ENCODE measurements at places on chromosomes 4 and X. TPM values are rescaled to one million over a fixed set of nuclear protein-coding genes. Genes with fewer than 3 reads are reported as not detected.

The GAGE1 gene
- not detected for total RNA-seq

The FGG gene
- total RNA-seq, result 9.8 TPM

- no peak for DNase-seq
- no peaks in the 10 kb centered on the region for H3K27me3 ChIP-seq
- no peak overlapping the region for H3K4me3 ChIP-seq
- peaks cover 25% of the 10 kb centered on the region for H3K36me3 ChIP-seq
- H3K27ac ChIP-seq, result no peak overlapping the region
Measured at GRCh38 chr4:140686796-140687195, 69.4 kb downstream of the TBC1D9 start.

- peaks cover 31% of the 10 kb centered on the region for H3K36me3 ChIP-seq
- no peaks in the 10 kb centered on the region for H3K27me3 ChIP-seq
- peaks cover 2% of the 10 kb centered on the region for H3K4me1 ChIP-seq
- no peak for DNase-seq
Measured at GRCh38 chr4:103091601-103092223, 7.9 kb downstream of the BDH2 start.

The RRH gene
- 0.41 TPM for total RNA-seq

The ADH1C gene
- 9.9 TPM for total RNA-seq

DNA sequence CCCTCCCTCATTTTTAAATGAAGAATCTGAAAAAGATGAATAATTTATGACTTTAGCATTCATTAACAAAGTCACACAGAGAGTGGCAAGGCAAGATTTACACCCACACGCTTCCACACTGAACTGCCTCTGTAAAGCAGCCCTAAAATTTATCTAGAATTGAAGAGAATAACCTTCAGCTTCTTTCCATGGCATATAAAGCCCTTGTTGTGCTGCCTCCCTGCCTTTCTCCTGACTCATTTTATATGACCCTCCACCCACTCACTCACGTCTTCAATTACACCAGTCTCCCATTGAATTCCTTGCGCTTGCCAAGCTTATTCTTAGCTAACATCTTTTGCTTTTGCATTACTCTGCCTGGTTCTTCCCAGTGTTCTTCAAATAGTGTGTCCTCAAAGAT lies 2649.3 kb downstream of the PCDH7 start:
- no peaks in the 10 kb centered on the region for H3K27me3 ChIP-seq
- H3K4me3 ChIP-seq, result no peak overlapping the region
- no peaks in the 10 kb centered on the region for H3K36me3 ChIP-seq
- DNase-seq, result no peak

The MAGEA2B gene
- total RNA-seq, result 1.1 TPM

The SLITRK2 gene
- 5.4 TPM for total RNA-seq

The UCP1 gene
- total RNA-seq, result 0.41 TPM

- no peaks in the 10 kb centered on the region for H3K27me3 ChIP-seq
- H3K4me1 ChIP-seq, result no peaks in the 10 kb centered on the region
- no peak overlapping the region for H3K27ac ChIP-seq
- no peak for DNase-seq
Measured at GRCh38 chr4:182642831-182643230, 274.4 kb downstream of the DCTD start.

GRCh38 chr4:112290341-112290740 lies 4.6 kb upstream of the TIFA start:
- no peaks in the 10 kb centered on the region for H3K36me3 ChIP-seq
- H3K27me3 ChIP-seq, result no peaks in the 10 kb centered on the region
- DNase-seq, result no peak
- no peak overlapping the region for H3K27ac ChIP-seq

GRCh38 chr4:113588895-113589668 lies 172.5 kb downstream of the CAMK2D start:
- no peaks in the 10 kb centered on the region for H3K27me3 ChIP-seq
- no peak for DNase-seq

- H3K4me3 ChIP-seq, result no peak overlapping the region
- H3K27me3 ChIP-seq, result peaks cover 4% of the 10 kb centered on the region
- H3K27ac ChIP-seq, result no peak overlapping the region
- no peaks in the 10 kb centered on the region for H3K36me3 ChIP-seq
- H3K4me1 ChIP-seq, result no peaks in the 10 kb centered on the region
Measured at GRCh38 chrX:37825215-37825842, 22.0 kb downstream of the DYNLT3 start.

GRCh38 chr4:58050439-58050838 lies 940.3 kb upstream of the IGFBP7 start:
- H3K27ac ChIP-seq, result no peak overlapping the region
- H3K36me3 ChIP-seq, result no peaks in the 10 kb centered on the region
- no peaks in the 10 kb centered on the region for H3K27me3 ChIP-seq
- H3K4me1 ChIP-seq, result no peaks in the 10 kb centered on the region
- no peak overlapping the region for H3K4me3 ChIP-seq
- DNase-seq, result no peak

DNA sequence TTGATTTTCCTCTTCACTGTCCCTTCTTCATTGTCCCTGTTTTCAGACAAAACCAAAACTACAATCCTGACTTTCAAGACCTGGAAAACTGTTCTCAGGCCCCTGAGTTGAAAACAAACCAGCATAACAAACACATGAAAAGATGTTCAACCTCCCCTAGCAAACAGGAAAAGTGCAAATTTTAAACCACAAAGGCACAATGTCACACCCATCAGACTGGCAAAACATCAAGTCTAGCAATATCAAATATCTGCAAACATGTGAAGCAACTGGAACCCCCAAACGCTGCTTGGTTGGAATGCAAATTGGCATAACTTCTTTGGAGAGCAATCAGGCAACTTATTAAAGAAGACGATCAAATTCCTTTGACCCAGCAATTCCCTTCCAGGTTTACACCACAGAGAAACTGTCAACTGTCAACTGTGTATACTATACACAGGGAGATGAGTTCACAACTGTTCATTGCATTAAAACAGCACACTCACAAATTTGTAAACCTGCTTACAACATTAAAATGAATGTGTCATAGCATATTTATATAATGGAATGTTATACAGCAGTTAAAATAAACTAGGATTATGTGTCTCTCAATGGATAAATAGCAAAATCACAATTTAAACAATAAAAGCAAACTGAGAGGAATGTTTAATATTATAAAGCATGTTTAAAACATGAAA lies 7.0 kb downstream of the USP46 start:
- H3K36me3 ChIP-seq, result peaks cover 49% of the 10 kb centered on the region
- no peak overlapping the region for H3K4me3 ChIP-seq
- H3K4me1 ChIP-seq, result peaks cover 31% of the 10 kb centered on the region
- no peaks in the 10 kb centered on the region for H3K27me3 ChIP-seq
- H3K27ac ChIP-seq, result no peak overlapping the region
- no peak for DNase-seq

DNA sequence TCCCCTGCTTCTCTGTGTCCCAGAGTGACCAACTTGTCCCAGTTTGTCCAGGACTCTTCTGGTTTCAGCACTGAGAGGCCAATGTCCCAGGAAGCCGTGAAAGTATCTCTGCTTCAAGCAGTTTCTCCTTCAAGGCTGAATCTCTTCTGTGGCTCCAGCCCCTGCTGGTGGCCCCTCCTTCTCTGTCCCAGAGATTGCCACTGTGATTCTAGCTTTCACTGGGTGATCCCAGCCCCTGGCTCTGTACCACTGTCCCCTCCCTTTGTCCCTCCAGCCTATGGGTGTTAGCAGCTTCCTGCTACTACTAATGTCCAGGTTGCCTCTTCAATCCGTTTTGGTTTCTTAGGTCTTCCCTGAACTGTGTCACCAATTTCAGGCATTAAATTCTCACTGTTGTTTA lies 70.5 kb downstream of the SOX3 start:
- H3K4me1 ChIP-seq, result no peaks in the 10 kb centered on the region
- H3K4me3 ChIP-seq, result no peak overlapping the region

The PASD1 gene
- total RNA-seq, result not detected

GRCh38 chr4:10089346-10089745 lies 27.3 kb downstream of the WDR1 start:
- peaks cover 31% of the 10 kb centered on the region for H3K36me3 ChIP-seq
- DNase-seq, result no peak
- peaks cover 20% of the 10 kb centered on the region for H3K4me1 ChIP-seq
- no peak overlapping the region for H3K4me3 ChIP-seq
- peak overlapping the region; percentile 72 for H3K27ac ChIP-seq

The FDCSP gene
- total RNA-seq, result not detected

- H3K4me1 ChIP-seq, result no peaks in the 10 kb centered on the region
- no peak overlapping the region for H3K4me3 ChIP-seq
- H3K27ac ChIP-seq, result no peak overlapping the region
- H3K27me3 ChIP-seq, result no peaks in the 10 kb centered on the region
- DNase-seq, result no peak
- H3K36me3 ChIP-seq, result peaks cover 15% of the 10 kb centered on the region
Measured at GRCh38 chr4:127685292-127685691, 44.9 kb upstream of the SLC25A31 start.

The SMR3B gene
- total RNA-seq, result not detected

The NXF2 gene
- total RNA-seq, result not detected

- no peak overlapping the region for H3K4me3 ChIP-seq
- H3K27me3 ChIP-seq, result no peaks in the 10 kb centered on the region
- H3K36me3 ChIP-seq, result no peaks in the 10 kb centered on the region
- no peak overlapping the region for H3K27ac ChIP-seq
Measured at GRCh38 chr4:164512124-164512523, 241.8 kb upstream of the SMIM31 start.

GRCh38 chrX:68432648-68433047 lies 647 bp downstream of the OPHN1 start:
- peaks cover 8% of the 10 kb centered on the region for H3K4me1 ChIP-seq
- peak overlapping the region; percentile 94 for H3K4me3 ChIP-seq
- DNase-seq, result no peak
- H3K27me3 ChIP-seq, result no peaks in the 10 kb centered on the region
- peaks cover 8% of the 10 kb centered on the region for H3K36me3 ChIP-seq

- no peak overlapping the region for H3K4me3 ChIP-seq
- peaks cover 8% of the 10 kb centered on the region for H3K27me3 ChIP-seq
- H3K4me1 ChIP-seq, result peaks cover 4% of the 10 kb centered on the region
- no peak for DNase-seq
- no peak overlapping the region for H3K27ac ChIP-seq
- no peaks in the 10 kb centered on the region for H3K36me3 ChIP-seq
Measured at GRCh38 chr4:121127100-121127499, 37.0 kb downstream of the TNIP3 start.

The CITED1 gene
- 6.0 TPM for total RNA-seq
